ENCODE measurements at places on chromosomes 5 and 9. TPM values are rescaled to one million over a fixed set of nuclear protein-coding genes. Genes with fewer than 3 reads are reported as not detected.

GRCh38 chr5:31993165-31993961, 180.8 kb downstream of the GOLPH3 start:
- DNase-seq: peak; percentile 43

- DNase-seq: no peak
Measured at GRCh38 chr5:164713682-164714081, 1208.3 kb downstream of the MAT2B start.

DNA sequence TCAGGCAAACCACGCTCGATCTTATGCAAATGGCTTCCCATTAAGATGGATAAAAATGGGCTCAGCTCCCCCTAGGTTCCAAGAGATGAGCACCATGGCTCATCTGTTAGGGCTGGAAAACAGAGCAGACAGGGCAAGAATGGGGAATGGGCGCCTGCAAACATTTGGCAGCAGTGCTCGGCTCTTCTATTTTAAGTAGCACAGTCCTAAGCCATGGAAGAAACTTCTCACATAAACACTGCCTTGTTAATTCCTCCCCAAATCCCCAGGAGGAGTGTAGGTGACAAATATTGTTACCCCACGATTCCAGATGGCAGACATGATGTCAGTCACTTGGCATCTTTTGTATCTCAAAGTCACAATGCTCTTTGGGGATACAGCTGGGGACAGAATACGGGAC, 221.8 kb downstream of the ICE1 start:
- no peak for DNase-seq

GRCh38 chr9:123069010-123069481, 35.6 kb downstream of the GPR21 start:
- no peak for DNase-seq

- no peak for DNase-seq
Measured at GRCh38 chr5:7209658-7210057, 186.3 kb upstream of the ADCY2 start.

FOXD4L6 gene
- total RNA-seq: not detected

GRCh38 chr5:3006961-3007551, 255.6 kb upstream of the IRX2 start:
- DNase-seq: no peak

BICD2 gene
- total RNA-seq: 55.7 TPM

LCN15 gene
- not detected for total RNA-seq

C9orf43 gene
- 0.92 TPM for total RNA-seq

SPATA6L gene
- 1.6 TPM for total RNA-seq

F2RL1 gene
- 9.5 TPM for total RNA-seq

FGFR4 gene
- total RNA-seq: 32.3 TPM

ACTL7B gene
- total RNA-seq: not detected

MEIKIN gene
- not detected for total RNA-seq

GPR21 gene
- 3.6 TPM for total RNA-seq

HCN1 gene
- not detected for total RNA-seq

- no peak for DNase-seq
Measured at GRCh38 chr9:22401671-22402070, 45.0 kb upstream of the DMRTA1 start.

GMCL2 gene
- total RNA-seq: not detected

GRCh38 chr5:3210531-3210930, 385.1 kb upstream of the IRX1 start:
- peak; percentile 58 for DNase-seq

DNA sequence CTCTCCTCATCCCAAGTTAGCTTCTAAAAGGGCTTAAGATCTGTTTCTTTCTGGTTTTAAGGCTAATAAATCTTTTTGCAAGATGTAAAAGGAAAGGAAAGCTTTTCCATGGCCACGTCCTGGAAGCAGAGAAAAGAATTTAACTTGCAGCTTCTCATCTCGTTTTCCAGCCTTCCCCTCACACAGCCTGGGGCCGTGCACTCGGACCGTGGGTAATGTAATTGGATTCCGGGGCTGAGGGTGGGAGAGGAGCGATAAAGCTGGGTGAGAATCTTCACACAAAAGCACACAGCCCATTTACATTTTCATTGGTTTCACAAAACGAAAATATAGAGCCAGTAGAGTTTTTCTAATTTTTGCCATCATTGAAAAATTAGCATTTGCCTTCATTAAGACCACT, 91.2 kb downstream of the IRX2 start:
- DNase-seq: no peak

NELFB gene
- total RNA-seq: 41.3 TPM

DNA sequence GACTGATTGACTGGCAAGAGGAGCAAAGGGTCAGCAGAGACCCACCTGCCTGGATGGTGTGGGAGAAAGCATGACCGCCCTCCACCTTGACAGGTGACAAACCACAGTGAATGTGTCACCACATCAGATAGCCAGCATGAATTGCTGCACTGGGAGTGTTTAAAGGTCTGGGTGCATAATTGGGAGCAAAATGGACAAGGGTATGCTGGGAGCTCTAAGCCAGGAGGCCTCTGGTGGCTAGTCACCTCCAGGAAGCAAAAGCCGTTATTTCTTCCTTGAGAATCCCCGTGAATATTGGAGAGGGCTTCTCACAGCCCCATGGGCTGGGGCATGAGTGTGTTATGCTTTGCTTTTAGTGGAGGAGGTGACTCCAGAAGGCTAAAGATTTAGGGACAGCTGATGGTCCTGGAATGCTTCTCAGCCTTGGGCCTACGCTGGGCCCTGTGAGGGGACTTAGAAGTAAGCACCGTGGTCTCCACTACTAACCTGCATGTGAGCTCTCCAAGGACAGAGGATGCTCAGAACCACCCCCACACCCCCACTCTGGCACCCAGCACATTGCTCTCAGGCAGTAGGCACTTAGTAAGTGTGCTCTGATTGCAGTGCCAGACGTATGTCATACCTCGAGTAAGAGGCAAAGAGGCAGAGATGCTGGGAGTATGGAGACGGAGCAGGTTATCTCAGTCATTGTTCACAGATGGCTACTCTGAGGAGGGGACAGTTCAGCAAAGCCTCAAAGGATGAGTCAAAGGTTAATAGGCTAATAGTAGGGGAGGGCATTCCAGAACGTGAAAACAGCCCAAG, 9.1 kb upstream of the IRF1 start:
- DNase-seq: no peak

ADAMTS6 gene
- 12.6 TPM for total RNA-seq

NUTM2F gene
- not detected for total RNA-seq

GRCh38 chr5:15946026-15946425, 233.6 kb downstream of the MARCHF11 start:
- DNase-seq: no peak

DBH gene
- 1.2 TPM for total RNA-seq

- no peak for DNase-seq
Measured at GRCh38 chr9:22215521-22215920, 206.4 kb upstream of the CDKN2B start.

- no peak for DNase-seq
Measured at GRCh38 chr5:64315778-64316177, 150.1 kb downstream of the RNF180 start.

GRCh38 chr5:66742896-66743247, 146.7 kb downstream of the MAST4 start:
- no peak for DNase-seq

- DNase-seq: no peak
Measured at GRCh38 chr9:122055701-122056100, 37.4 kb downstream of the TTLL11 start.

- DNase-seq: peak; percentile 86
Measured at GRCh38 chr9:110047955-110048402, 160.0 kb downstream of the C9orf152 start.

SPRY4 gene
- total RNA-seq: 21.2 TPM

- no peak for DNase-seq
Measured at GRCh38 chr5:95644351-95645042, 2.1 kb upstream of the RFESD start.

- no peak for DNase-seq
Measured at GRCh38 chr9:79562749-79563386, 8.9 kb upstream of the TLE4 start.

ARAP3 gene
- 11.9 TPM for total RNA-seq

DNA sequence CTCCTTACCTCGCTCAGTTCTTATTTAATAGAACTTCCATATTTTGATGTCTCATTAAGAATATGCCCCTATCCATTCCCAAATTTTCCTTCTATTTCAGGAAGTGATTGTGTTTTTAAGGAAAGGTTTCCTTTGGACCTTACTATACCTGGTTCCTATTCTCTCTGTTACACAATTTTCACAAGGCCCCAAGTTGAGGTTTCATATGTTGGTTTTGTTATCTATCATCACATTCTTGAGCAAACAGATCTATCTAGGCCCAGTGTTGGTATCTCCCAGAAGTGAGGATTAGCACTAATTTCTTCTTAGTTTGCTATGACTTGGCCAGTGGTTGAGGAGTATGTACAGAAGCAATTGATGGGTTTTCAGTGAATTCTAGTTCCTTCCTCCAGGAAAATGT, 41.5 kb downstream of the ALG2 start:
- DNase-seq: no peak

- peak; percentile 91 for DNase-seq
Measured at GRCh38 chr5:150544611-150545219, 36.8 kb downstream of the NDST1 start.

FAM151B gene
- 4.0 TPM for total RNA-seq

- no peak for DNase-seq
Measured at GRCh38 chr9:123368023-123368422, 12.0 kb downstream of the CRB2 start.

IL9 gene
- not detected for total RNA-seq

C5orf52 gene
- not detected for total RNA-seq

DNA sequence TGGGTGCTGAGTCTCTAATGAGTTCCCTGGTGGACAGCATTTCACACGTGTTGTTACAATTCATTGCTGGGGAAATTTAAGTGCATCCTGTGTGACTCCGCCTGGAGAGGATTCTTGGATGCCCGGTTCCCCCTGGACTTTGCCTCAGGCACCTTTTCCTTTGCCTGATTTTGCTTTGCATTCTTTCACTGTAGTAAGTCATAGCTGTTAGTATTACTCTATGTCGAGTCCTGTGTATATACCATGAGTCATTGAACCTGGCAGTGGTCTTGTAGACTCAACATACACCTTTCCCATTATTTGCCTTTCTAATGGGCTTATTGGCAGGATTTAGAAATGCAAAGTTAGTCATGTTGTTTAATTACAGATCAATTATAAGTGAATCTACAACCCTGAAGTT, 81.9 kb upstream of the DHFR start:
- DNase-seq: no peak

GRCh38 chr5:74200560-74200959, 440.0 kb downstream of the ENC1 start:
- no peak for DNase-seq

FAXDC2 gene
- total RNA-seq: 27.0 TPM

DNA sequence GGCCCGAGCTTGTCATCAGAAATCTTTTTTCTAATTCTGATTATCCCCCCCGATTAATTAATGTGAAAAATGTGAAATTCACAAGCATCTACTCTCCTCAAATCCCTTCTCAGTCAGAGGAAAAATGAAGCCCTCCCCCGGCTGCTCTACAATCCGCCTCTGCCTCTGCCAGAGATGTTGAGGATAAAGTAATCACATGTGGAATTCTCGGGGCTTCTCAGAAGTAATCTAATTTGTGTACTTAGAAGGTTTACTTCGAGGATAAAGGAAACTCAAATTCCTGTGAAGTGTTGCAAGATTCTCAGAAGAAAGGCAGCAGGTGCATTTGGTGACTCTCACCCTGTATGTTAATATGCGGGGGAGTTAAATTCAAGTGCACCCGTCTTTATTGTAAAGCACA, 726.1 kb upstream of the ADAMTS16 start:
- DNase-seq: no peak

DNA sequence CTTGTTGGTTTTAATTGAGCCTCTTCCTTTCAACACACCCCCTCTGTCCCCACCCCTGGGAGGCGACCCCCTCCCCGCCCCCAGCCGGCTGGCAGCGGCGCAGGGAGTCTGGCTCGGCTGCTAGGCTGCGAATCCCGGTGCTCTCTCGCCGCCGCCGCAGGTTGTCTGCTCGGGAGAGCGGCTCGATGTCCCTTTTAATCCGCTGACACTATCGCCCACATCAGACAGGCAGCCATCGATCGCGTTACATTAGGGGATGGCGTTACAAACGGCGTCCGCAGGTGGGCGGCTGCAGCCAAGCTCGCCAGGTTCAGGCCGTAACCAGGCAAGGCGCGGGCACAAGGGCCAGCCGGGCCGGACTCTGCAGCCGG, 1.3 kb downstream of the NR2F1-AS1 start:
- DNase-seq: peak; percentile 79

GADD45G gene
- 3.6 TPM for total RNA-seq

Data from spleen (tissue), 13 donors.